ENCODE measurements at places on chromosomes 7 and 10.

DNA sequence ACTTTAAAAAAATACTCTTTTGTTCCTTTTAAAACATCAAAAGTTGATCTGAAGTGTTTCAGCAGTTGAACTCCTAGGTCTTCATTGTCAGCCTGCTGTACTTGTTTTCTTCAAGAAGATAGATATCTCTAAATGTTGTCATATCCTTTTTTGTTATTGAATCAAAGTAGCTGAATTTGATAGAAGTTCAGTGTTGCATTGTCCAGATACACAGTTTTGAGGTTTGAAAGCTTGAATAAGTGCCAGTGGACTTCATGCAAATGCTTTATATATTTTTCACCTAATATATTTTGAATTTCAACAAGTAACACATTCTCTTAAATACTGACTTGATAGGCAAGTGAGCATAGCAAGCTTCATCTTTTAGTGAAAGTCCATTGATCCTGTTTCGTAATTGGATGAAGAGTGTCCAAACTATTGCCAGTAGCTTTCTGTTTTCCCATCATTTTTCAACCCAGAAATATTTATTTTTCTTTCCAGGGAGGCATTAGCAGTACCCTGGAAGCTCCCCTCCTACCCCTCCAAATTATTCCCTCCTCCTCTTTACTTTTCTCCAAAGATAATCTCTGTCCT, 114.4 kb downstream of the TPST1 start:
- DNase-seq: no peak

DNA sequence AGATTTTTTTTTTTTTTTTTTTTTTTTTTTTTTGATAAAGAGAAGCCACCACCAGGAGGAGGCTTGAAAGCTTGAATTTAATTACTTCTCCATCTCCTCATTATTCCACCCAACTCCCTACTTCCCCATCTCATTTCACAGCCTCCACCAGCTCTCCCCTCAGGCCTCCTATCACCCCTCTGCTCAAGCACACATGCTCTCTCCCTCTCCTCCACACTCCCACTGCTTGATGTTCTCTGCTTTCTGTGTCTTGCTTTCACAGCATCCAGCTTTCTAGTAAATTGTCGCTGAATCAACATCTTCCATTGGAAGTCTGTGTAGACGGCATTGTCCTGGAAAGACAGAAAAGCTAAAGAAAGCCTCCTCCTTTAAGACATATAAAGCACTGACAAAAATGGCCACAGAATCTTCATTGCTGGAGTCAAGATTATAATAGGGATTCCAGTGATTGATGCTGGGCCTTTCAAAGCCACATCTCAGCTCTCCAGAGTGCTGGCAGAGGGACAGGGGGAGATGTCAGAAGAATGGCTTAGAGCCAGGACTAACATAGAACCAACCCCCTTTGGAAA, 58.3 kb downstream of the DOCK4 start:
- DNase-seq: no peak

DNA sequence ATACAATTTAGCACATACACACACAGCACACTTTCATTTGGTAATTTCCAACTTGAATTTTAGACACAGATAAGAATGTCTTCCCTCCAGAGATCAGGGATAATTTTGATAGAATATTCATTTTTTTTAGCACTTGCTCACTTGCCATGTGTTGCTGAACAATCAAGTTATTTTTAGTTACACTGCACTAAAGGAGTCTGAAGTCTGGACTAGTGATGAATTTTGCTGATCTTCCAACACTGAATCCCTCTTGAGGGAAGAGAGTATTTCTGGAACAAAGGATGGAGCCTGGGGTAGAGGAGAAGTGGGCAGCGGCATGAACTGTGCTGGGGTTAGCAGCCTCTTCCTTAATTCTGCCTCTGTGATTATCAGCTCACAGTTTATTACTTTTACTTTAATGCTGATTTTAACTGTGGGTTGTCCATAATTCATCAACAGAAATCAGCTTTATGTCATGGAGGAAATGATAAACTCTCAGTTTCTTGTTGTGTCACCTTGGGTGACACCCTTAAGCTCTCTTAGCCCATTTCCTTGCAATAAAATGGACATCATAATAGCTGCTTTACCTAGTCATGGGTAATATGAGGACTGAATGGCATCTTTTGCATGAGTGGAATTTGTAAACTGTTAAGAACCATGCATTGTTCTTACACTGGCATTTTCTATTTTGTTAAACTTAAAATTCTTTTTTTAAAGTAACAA, 32.1 kb downstream of the SGPL1 start:
- DNase-seq: no peak

- DNase-seq: no peak
Measured at GRCh38 chr10:93600446-93601145, 439 bp downstream of the RBP4 start.

DNA sequence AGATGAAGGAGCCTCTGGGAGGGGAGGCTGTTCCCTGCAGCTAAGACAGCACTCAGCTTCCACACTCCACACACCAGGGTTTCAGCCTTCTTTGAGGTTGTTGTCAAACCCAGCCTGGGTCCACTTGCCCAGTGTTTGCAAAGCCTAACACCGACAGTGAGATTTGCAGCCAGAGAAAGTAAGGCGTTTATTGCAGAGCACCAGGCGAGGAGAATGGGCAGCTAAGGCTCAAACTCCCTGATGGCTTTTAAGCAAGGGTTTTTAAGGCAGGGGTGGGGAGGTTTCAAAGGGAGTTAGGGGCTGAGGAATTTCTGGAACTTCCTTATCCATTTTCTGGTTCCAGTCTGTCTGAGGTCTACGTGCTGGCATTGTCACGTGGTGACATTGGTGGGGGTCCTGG, 4.7 kb upstream of the ZNF775 start:
- DNase-seq: no peak

DNA sequence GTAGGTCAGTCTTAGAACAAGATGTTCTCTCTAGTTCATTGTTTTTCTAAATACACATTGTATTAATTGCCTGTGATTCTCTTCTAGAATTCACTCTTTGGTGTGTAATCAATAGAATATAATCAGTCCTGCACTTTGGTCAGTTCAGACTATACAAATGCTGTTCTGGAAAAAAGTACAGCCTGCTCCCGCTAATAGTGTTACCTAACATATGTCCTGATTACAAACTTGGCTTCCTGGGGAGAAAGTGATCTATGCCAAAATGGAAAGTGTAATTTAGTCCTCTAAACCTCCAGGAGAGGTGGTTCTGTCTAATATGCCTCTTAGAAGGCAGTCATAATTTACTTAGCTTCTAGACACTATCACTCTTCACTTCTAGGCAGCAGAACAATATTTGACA, 215.5 kb downstream of the SEMA3D start:
- no peak for DNase-seq

DNA sequence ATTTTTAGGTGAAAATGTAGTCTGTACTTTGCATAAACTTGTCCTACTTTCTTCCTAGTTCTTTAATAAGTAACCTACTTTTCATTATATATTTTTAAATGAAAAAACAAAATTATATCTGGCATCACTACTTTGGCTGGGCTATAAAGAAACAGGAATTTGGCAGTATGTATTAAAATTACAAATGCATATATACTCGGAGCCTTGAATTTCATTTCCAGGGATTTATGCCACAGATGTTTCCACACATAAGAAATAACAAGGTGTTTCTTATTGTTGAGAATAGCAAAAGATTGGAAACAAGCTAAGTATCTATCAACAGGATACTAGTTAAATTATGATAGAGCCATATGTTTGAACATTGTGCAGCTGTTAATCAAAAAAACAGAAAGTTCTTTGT, 2.2 kb upstream of the ARHGAP12 start:
- DNase-seq: no peak

Data from activated CD4-positive, CD25-positive, alpha-beta regulatory T cell treated with anti-CD3 and anti-CD28 coated beads, Interleukin-2, amount 50 U/mL, for 72 hours (primary cell).